ENCODE measurements at places on chromosomes 1 and 21.

- DNase-seq = no peak
Measured at GRCh38 chr1:203039609-203040512, 13.6 kb downstream of the PPFIA4 start.

DNA sequence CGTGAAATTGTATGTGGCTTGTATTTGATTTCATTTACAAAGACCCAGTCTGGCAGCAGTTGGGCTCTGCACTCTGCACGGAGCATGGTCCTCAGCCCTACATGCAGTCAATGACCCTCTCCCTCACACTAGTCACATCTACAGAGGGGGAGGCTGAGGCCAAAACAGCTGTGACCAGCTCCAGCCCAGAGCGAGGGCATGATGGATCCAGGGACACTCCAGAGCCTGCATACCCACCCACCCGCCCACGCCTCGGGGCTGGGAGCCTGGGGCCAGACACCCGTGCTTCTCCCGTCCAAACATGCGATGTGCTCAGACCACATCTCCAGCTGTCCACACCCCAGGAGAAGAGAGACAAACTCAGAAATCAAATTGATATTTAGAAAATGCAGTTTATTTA lies 14.0 kb upstream of the PRDM16 start:
- DNase-seq = no peak

GRCh38 chr1:175877939-175878737 lies 134.7 kb upstream of the TNR start:
- DNase-seq = no peak

DNA sequence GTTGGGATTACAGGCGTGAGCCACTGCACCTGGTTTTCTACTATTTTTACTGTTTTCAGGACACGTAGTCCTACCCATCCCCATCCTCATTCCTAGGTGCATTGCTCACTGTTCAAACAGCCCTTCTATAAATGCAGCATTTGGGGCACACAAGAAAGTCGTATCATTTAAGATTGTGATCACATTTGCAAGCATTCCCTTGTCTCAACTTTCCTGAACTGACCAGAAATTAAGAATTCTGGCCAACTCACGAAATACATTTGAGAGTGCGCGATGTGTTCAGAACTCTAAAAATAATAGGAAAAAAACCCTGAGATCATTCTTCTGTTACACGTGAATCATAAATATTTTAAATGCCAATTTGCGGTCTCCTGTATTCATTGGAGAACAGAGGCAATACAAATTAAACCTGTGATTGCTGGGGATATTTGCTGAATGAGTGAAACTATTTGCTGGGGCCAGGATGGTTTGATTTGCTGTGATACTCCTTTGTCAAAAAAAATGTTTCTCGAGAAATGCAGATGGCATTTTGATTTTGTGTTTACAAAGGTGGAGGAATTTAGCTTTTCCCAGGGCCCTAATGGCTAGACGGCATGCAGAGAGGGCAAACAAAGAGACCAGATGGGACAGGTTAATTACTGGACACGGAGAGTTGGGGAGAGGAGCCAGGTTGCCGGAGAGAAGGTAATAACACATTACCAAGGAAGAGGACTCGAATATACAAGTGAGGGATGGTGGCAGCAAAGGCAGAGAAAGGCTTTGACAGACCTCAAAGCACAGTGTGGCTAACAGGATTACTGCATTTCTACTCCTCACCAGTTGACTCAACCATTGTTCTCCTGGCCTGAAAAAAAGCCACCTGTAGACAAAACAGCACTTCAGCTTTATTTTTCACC lies 38.4 kb downstream of the STPG1 start:
- DNase-seq = no peak

- no peak for DNase-seq
Measured at GRCh38 chr21:42021371-42022090, 11.4 kb upstream of the ZBTB21 start.

DNA sequence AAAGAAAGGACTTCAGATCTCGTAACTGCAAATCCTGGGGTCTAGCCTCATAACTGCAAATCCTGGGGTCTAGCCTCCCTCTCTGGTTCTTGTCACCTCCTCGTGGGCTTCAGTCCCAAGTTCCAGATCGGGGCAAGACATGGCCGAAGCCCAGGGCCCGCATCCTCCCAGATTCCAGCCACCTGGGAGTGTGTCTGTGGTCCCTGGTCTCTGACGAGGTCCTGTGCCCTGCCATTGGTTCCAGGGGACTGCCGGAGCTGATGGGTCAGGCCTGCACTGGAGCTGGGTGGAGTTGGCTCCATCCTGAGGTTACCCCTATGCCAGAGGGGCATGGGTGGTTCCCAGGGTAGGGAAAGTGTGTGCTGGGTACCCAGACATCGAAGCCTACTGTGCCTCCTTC lies 17.7 kb upstream of the C1orf174 start:
- DNase-seq = no peak

DNA sequence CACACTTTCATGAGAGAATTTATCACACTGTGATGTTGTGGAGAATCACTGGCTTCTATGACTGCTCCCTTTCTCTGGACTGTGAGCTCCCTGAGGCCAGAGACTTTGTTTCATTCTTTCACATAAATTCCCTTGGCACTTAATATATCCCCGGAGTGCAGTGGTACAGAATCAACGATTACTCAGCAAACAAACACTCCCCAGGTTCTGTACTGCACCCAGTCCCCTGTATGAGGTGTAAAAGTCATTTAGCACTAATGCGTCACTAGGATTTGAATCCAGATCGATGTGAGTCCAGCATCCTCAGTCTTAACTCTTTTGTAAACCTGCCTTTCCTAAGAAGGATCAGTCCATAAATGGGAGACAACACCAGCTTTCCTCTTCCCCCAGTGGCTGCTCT lies 6.8 kb upstream of the UTP25 start:
- no peak for DNase-seq

DNA sequence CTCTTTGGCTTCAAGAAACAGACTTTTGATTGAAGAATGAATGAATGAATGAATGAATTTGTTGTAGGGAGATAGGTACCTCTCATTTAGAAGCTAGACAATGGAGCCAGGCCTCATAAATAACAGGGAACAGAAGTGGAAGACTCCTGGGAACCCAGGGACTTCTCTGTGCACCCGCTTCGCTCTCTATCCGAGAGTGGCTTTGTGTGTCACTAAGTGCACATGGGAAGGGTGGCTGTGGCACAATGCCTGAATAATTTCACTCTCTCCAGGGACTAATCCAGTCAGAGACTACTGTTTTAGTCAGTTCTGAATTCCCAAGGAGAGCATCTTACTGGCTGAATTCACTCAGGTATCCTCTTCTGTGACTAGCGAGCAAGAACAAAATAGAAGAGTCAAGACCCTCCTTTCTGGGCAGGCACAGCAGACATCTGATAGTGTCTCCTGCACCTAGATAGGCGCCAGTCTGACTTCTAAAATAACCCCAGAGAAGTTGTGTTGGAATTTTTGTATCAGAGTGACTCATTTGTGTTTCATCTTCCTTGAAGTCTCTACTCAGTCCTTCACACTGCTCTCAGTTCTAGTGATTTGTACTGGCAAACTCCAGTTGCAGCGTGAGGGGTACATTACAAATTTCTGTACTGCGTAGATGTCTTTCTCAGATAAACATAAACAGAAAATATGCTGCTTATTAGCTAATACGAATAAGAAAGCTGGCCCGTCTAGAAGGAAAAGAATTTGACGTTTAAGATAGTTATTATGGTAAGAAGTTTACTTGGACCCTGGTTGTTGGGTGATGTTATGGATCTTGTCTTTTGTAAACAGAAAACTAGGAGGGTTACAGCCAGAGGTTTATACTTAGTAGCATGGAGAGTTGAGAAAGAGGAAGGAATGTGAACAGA lies 34.0 kb downstream of the BACH1 start:
- DNase-seq = no peak

GRCh38 chr1:86419277-86419903 lies 4.6 kb upstream of the CLCA2 start:
- no peak for DNase-seq

- DNase-seq = no peak
Measured at GRCh38 chr1:84771895-84772294, 81.6 kb upstream of the SSX2IP start.

GRCh38 chr1:71312545-71312944 lies 231.7 kb upstream of the ZRANB2 start:
- no peak for DNase-seq

DNA sequence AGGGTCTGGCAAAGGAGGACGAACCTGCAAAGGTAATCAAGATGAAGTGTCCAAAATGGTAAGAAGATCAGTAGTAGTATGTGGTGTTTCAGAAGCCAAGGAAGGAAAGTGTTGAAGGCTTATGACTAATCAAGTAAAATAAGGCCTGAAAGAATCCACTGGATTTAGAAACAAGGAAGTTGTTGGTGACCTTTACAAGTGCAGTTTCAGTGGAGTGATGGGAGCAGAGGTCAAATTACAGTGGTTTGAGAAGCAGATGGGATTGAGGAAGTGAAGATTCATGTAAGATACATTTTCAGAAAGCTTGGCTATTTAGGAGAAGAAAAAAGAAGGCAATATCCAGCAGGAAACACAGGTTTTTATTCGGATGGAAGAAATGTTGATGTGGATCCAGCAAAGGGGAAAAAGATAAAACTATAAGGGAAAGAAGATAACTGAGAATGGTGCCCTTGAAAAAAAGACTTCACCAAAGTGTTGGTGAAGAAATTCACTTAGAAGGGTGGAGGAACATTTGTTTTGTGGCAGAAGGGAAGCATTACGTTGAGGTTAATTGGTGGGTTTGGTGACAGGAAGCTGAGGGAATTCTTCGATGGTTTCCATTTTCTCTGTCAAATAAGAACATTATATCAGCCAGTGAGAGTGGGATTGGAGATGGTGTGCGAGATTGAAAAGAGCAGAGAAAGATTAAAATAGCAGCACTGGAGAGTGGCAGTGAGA lies 2.1 kb downstream of the ARMH1 start:
- DNase-seq = no peak

DNA sequence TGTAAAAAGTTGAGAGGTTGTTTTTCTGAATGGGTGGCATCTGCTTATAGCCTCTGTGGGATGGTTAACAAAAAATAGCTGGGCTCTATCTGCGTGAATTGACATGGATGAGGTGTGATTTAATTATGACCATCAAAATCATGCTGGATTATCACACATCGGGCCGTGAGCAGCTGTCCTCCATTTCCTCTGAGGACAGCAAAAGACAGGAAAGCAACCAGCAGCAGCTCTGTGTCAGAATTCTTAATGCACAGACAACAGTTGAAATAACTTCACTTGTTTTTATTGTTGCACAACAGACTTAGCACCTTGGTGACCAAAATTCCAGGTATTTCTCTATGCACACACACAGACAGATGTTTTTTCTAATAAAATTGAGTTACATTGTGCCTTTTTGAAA lies 54.5 kb upstream of the LAPTM5 start:
- no peak for DNase-seq

DNA sequence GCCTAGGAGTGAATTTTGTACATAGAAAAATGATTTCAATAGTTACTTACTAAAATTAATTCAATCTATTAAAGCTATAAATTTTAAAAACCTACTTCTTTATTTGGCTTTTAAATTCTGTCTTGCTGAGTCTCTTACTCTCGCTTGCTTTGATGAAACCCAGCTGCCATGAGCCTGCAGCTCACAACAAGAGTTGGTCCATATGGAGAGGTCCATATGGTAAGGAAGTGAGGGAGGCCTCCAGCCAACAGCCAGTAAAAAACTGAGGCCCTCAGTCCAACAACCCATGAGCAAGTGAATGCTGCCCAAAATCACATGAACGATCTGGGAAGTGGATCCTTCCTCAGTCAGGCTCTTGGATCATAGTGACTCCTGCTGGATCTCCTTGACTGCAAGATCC lies 89.9 kb upstream of the CXADR start:
- no peak for DNase-seq

- DNase-seq = no peak
Measured at GRCh38 chr21:45594721-45595489, 48.6 kb upstream of the PCBP3 start.

DNA sequence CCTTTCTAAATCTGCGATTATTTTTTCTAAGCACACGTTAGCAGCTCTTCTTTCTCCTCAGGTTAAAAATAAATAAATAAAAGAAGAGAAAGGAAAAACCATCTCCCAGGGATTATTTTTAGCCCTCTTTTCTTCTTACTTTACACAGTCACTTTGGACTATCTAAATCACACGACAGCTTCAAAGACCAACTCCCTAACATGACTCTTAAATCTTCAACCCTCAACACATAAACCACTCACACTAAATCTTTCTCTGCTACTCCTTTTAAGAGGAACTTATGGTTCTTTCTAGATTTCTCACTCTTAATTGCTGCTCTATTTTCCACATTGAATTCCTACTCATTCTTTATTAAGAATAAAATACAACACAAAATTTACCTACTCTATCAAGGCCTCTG lies 1095.0 kb upstream of the B3GALT2 start:
- no peak for DNase-seq

DNA sequence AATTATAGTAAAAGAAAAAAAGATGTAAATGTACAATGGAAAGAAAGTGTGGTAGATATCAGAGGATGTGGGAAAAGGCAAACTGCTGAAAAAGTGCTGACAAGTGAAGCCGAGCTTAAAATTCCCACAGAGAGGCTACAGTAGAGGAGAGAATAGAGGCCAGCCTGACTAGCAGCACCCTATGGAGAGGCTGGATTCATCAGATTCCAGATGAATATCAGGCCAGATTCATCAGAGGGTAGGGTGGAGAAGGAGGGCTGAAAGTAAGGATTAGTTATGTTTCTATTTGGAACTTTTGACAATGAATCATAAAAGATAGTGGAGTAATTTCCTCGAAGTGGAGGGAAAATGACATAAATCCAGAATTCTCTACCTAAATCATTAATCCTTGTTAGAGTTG lies 60.4 kb upstream of the NEK7 start:
- DNase-seq = no peak

DNA sequence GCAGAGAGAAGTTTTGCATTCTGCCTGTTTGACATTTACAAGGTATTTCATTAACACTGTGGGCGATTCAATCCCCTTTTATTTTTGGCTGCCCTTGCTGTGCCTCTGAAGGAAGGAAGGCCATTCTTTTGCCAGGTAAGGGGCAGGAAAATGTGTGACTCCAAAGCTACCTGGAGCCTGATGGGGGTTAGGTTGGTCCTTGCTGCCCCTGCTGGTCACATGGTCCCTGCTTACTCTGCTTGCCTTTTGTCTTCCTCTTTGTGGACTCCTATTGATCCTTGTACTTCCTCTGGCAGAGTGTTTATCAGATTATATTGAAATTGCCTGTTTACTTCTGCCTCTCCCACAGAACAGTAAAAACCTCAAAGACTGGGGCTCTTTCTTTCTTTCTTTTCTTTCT lies 65.7 kb downstream of the ST6GALNAC3 start:
- DNase-seq = no peak

DNA sequence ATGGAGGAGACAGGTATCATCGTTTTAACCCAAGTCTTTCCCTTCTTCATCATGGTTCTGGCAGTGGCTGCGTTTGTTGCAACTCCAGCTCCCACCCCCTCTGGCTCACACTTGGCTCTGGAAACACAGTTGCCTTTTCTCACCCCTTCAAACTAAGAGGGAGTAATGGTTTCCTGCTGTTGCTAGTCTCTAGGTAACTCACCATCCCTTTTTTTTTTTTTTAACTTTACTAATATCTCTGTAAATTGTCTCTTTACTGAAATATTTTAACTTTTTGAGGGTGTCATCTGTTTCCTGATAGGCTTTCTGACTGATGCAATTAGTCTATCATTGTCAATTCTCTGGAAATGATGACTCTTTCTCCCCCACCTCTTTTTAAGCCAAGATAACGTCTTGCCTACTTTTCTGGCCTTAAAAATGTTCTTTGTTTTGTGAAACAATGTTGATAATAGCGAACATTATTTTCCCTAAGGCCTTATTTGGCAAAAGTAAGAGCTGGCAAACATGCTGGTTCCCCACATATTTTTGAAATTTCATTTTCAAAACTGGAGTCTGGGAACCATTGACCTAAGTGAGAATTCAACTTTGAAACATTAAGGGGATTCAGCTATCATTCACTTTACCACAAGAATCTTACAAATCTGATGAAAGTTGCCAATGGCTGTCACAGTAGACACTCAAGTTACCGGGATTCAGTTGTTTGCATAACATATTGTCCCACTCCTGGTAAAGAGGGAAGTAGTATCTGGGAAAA lies 85.3 kb downstream of the LEPR start:
- DNase-seq = no peak
